Activated CD8-positive, alpha-beta memory T cell treated with anti-CD3 and anti-CD28 coated beads for 24 hours (primary cell): ENCODE measurements at places on chromosomes 4 and X.

- no peak for DNase-seq
Measured at GRCh38 chr4:180134091-180134866, 2108.9 kb upstream of the TENM3 start.

DNA sequence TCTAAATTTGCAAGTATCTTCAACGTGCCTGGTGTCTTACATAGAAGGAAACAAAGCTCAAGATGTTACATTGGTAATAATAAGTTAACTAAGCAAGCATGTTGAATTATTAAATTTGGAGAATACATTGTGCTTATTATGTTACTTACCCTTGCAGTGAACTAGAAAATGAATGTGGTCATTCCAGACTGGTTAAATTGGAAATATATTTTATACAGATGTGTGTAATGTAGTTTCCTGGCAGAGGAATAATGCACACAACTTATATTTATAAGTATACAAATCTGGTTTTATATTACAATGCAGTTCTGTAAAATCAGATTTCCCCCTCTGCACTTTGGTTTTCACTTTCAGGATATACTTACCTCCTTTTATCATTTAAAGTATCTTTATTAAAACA, 159.9 kb upstream of the SLIT2 start:
- DNase-seq, result no peak

- no peak for DNase-seq
Measured at GRCh38 chr4:18608908-18609533, 587.5 kb upstream of the LCORL start.

GRCh38 chrX:121216641-121217374, 169.4 kb downstream of the GLUD2 start:
- DNase-seq, result no peak

GRCh38 chr4:140807491-140808252, 51.5 kb upstream of the TBC1D9 start:
- no peak for DNase-seq

- DNase-seq, result no peak
Measured at GRCh38 chr4:8427262-8427661, 13.3 kb downstream of the ACOX3 start.

DNA sequence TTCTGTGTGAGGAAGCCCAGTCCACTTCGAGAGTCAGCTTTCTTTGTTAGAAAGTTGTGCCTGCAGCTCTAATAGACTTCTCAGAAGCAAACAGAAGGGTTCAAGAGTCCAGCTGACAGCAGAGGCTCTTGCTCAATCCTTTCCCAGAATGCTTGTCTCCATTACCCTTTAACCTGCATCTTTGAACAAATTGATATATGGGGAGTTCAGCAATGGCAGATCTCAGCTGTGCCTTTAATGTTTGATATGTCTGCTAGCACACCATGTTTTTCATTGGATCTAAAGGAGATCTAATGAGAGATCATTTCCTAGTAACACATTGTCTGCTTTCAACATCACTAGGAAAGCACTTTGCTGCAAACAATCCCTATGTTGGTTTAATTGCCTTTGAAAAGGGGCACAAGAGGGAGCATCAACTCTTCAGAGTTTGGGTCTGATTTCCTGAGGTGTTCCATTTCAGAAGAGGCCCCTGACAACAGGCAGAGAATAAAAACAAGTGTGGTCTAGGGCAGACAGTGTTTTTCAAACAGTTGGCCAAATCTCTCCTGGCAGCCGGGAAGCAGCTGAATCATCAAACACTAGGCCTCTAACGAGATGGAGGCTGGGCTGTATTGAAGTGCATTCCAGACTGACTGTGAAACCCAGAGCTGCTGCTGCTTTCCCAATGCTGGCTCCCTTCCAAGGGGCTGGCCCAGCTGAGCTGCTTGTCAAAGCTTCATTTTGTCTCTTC, 55.5 kb downstream of the LUZP4 start:
- DNase-seq, result no peak

GRCh38 chrX:103953353-103953752, 9.1 kb upstream of the TMSB15B start:
- no peak for DNase-seq

DNA sequence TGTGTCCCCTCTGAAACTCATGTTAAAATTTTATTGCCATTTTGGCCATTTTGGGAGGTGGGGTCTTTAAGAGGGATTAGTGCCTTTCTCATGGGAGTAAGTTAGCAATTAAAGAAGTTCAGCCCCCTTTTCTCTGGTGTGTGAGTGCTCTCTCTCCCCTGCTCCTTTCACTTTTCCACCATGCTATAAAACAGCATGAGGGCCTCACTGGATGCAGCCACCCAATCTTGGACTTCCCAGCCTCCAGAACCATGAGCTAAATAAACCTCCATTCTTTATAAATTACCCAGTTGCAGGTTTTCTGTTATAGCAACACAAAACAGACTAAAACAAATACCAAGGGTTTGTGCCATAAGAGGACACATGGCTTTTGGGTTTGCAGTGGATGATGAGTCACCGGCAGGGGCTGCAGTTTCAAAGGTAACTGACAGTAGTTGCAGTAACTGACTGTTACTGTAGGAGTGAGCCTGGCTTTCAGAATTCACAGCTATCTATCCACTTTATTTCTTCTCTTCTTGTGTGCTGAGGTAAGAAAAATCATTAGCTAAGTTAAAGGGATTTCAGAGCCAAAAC, 121.5 kb downstream of the PPEF1 start:
- DNase-seq, result no peak

- DNase-seq, result no peak
Measured at GRCh38 chr4:111434586-111434985, 710.7 kb upstream of the FAM241A start.

GRCh38 chr4:95283320-95283719, 265.5 kb downstream of the UNC5C start:
- no peak for DNase-seq

GRCh38 chrX:56572975-56573374, 9.5 kb downstream of the UBQLN2 start:
- no peak for DNase-seq

GRCh38 chr4:23194751-23195150, 502.0 kb downstream of the GBA3 start:
- DNase-seq, result no peak

GRCh38 chr4:73275318-73275654, 16.7 kb upstream of the ANKRD17 start:
- no peak for DNase-seq

DNA sequence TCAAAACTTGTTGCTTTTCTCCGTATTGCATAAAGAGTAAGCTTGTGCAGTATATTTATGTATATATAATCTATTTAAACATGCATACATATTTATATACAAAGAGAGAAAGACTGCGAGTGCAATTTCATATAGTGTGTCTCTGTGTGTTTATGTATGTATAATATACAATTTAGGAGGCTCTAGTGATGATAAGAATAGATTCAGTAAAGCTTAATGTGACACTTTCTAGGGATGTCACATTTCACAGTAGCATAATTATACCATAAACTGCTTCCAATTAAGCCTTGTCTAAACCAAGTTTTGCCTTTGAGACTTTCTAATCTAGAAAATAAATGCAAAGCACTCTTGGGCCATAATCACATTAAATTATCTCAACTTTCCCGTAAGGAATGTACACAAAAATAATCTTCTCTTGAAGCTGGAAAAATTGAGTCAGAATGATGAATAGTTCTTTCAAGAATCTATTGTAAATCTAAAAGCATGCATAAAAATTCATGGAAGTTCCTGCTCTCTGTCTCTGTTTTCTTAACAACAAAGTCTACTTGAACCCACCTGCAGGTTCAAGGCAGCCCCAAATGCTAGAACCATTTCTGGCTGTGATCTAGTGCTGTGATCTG, 114.1 kb upstream of the NPY2R start:
- no peak for DNase-seq

- no peak for DNase-seq
Measured at GRCh38 chrX:132181364-132181763, 37.9 kb downstream of the RAP2C start.

DNA sequence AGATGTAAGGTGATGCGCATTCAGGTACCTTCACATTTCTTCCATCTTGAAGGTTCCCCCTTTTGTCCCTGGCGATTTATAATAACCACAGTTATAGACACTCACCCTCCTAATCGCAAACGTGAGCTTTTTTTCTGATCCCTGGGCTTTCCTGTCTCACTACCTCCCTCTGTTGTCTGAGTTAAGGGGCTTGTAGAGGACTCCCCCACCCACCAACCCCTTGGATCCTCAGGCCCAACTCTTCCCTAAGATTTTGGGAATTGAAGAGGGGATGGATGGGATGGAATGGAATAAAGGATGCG, 1.4 kb downstream of the CNKSR2 start:
- no peak for DNase-seq

GRCh38 chrX:33204889-33205288, 6.5 kb downstream of the DMD start:
- DNase-seq, result no peak

DNA sequence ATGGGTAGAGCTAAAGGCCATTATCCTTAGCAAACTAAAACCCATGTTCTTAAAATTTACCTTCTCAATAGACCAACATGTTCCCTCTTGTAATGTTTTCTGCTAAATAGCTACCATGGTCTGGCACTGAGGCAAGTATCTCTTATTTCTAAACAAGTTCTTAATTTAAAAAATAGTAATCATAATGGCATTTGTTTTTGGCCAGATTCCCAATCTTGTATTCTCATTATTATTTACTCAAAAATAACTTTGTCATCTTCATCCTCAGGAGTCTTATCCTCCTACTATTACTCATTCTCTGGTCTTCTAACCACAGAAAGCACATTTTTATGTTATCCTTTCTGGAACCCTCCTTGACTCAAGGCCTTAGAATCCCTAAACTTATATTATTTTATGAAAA, 931.2 kb downstream of the CCSER1 start:
- no peak for DNase-seq

GRCh38 chr4:74133786-74134499, 24.0 kb upstream of the MTHFD2L start:
- DNase-seq, result peak; percentile 73

- DNase-seq, result no peak
Measured at GRCh38 chr4:151908734-151909497, 148.1 kb upstream of the GATB start.

- peak; percentile 81 for DNase-seq
Measured at GRCh38 chrX:39613997-39614679, 483.6 kb downstream of the BCOR start.

- DNase-seq, result no peak
Measured at GRCh38 chrX:19107035-19107434, 15.2 kb downstream of the ADGRG2 start.

DNA sequence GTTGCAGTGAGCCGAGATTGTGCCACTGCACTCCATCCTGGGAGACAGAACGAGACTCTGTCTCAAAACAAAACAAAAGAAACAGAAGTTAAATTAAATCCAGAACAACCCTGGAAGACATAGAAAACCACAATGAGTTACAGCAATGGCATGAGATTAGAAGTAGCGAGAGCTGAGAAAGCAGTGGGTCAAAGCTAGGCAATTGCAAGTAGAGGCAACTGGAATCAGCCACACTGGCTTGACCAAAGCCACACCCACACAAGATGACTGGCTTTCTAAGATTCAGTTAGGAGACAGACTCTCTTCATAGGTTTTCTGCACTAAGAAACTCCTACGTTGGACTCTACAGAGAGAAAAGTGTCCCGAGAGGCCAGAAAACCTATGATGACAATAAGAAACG, 443.0 kb downstream of the GPM6A start:
- DNase-seq, result no peak

- DNase-seq, result peak; percentile 75
Measured at GRCh38 chrX:51332188-51332942, at the start of gene NUDT10. Gene NUDT10, plus strand, starts transcription at chrX:51332822. Its CDS starts 144 bp downstream, at chrX:51332966.

GRCh38 chrX:96929036-96929435, 45.3 kb downstream of the RPA4 start:
- no peak for DNase-seq

DNA sequence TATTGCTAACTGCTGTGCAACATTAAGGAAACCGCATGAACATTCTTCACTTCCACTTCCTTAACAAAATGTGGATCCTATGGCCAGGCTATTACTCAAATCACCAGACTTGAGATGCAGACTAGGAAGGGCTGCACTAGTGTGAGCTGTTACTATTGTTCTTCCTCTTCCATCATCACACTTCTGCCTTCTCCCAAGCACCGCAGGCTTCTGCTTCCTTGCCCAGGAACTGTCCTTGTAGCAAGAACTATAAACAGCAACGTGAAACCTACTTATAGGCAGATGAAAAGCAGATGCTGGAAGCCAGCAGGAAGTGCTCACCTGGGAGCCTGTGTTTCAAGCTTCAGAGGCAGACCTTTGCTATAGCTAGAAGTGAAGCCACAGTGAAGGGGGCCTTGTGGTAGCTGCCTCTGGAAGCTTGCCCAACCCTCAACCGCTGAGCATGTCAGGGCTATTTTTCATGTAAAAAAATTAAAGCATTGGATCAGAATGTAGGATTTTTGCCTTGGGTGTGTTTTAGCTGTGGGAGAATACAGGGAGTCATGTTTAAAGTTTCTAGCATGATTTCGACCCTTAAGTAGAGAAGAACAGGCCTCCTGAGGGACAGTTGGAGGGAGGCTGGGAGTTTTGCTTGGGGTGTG, 43.9 kb downstream of the CLNK start:
- no peak for DNase-seq

DNA sequence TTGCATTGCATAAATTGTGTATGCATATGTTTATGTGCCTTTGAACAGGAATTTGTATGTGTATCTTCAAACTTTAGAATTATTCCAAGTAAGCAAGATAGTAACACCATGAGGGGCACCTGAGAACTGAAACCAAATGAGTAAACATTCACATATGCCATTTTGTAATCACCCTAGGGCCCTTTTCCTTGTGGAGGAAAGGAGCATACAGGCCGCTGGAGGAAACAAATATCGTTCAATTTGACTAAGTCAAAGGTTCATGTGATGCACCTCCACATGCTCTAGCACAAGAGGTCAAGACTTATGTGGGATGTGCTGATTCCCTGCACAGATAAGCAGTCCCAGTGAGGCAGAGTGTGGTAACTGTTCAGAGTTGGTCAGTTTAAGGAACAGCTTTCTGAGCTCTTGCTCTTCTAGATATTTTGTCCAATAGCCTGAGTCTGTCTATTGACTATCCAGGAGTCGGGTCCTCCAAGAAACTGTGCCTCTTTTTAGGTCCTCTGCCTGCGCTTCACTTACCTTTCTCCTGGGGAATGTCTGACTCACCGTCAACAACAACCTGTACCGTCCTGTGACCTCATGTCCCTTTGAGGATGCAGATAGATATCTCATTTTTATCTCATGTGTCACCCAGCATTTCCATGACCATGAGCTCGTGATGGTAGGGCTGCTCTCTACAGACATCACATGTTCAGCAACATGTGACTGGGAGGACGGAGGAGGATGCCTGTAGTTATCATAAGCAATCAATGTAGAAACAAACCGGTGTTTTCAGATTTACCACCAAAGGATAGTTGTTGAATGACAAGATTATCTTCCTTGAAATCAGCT, 196.9 kb downstream of the NWD2 start:
- DNase-seq, result no peak

DNA sequence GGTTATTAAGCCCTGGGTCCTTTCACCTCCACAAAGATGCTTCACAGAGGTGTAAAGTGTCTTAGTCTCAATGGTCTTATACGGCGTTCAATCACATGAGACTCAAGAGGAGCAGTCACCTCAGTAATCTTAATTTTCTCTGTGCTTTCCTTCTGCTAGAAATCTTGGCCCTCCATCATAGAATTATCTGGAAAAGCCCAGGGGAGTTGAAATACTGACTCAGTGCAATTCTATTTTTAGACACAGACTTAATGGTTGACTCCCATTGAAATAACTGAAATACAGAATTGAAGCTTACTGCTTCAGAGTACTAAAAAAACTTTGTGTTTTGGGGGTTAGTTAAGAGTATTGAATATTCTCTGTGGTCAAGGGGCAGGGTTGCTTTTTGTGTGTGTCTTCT, 94.5 kb upstream of the IL15 start:
- no peak for DNase-seq
